ENCODE measurements at places on chromosomes 11 and 22. TPM values are rescaled to one million over a fixed set of nuclear protein-coding genes. Genes with fewer than 3 reads are reported as not detected.

ELMOD1 gene
- total RNA-seq, result 1.4 TPM

KRTAP5-7 gene
- not detected for total RNA-seq

PAMR1 gene
- total RNA-seq, result 3.2 TPM

OR5A1 gene
- not detected for total RNA-seq

OR6T1 gene
- not detected for total RNA-seq

ANO5 gene
- 18.8 TPM for total RNA-seq

SLC16A8 gene
- 0.42 TPM for total RNA-seq

EP300 gene
- total RNA-seq, result 37.7 TPM

UCP3 gene
- 777 TPM for total RNA-seq

Data from gastrocnemius medialis (tissue), 4 donors.